Aorta (tissue), 5 donors: ENCODE measurements at places on chromosomes 4 and X.

GRCh38 chrX:68669871-68670270, 22.4 kb downstream of the STARD8 start:
- H3K4me1 ChIP-seq: no peaks in the 10 kb centered on the region
- no peak for DNase-seq
- no peaks in the 10 kb centered on the region for H3K27me3 ChIP-seq
- no peaks in the 10 kb centered on the region for H3K36me3 ChIP-seq
- H3K4me3 ChIP-seq: no peak overlapping the region

DNA sequence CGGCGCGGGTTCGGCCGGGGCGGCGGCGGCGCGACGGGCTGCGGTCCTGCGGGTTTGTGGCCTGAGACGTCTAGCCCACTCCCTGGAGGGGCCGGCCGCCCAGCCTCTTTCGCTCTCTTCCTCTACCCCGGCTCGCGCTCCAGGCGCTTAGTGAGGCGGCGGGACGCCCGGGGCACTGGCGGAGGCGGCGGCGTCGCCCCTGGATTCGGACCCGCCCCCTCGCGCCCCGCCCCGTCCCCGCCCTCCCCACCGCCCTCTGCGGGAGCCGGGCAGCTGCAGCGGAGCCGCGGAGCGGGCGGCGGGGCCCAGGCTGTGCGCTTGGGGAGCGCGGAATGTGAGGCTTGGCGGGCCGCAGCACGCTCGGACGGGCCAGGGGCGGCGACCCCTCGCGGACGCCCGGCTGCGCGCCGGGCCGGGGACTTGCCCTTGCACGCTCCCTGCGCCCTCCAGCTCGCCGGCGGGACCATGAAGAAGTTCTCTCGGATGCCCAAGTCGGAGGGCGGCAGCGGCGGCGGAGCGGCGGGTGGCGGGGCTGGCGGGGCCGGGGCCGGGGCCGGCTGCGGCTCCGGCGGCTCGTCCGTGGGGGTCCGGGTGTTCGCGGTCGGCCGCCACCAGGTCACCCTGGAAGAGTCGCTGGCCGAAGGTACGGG, at the start of gene BMP2K:
TSS of gene BMP2K (plus strand) at position 272 of the 650 bp plus-strand sequence. CDS start at position 466, 194 bp downstream.
- peak; percentile 93 for DNase-seq
- no peaks in the 10 kb centered on the region for H3K36me3 ChIP-seq
- H3K27me3 ChIP-seq: no peaks in the 10 kb centered on the region

- no peak overlapping the region for H3K27ac ChIP-seq
- no peaks in the 10 kb centered on the region for H3K4me1 ChIP-seq
- DNase-seq: no peak
Measured at GRCh38 chr4:121564840-121565375, 131.9 kb downstream of the ANXA5 start.

DNA sequence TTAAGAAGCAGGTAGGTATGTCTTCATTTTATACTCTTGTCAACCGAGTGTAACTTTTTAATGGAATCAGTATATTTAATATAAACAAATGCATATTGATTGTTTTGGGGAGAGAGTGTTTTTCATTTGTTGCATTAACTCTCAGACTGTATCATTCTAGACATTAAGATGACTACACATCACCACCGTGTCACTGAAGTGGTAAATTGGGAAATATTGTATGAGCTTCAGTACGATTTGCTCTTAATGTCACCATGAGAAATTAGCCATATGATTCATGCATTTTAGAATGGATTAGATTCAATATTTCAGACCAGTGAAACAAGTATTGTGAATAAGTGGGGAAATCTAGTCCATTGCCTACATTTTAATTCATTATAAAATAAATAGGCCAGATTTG, 9.7 kb upstream of the MFAP3L start:
- H3K27me3 ChIP-seq: no peaks in the 10 kb centered on the region
- no peak overlapping the region for H3K4me3 ChIP-seq
- no peaks in the 10 kb centered on the region for H3K4me1 ChIP-seq

- no peaks in the 10 kb centered on the region for H3K4me1 ChIP-seq
- no peaks in the 10 kb centered on the region for H3K36me3 ChIP-seq
- no peaks in the 10 kb centered on the region for H3K27me3 ChIP-seq
- DNase-seq: no peak
Measured at GRCh38 chrX:15167826-15168225, 102.1 kb downstream of the ASB9 start.

DNA sequence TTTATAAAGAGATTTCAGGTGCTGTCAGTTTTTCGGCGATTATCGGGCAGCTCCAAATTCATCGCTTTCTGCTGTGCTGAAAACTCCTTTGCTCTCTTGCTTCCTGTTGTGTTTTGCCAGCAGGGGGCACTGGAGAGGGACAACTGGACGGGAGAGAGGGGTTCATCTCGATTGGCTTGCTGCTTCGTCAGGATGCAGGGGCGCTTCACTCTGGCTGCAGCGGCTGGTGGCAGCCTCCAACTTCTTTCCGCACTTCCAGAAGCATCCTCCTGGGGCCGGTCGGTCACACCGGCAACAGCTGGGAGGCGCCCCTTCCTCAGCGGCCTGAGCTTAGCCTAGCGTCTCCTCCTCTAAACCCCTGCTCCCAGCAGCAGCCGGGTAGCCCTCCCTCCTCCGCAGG, 29.5 kb downstream of the MSL3 start:
- no peaks in the 10 kb centered on the region for H3K36me3 ChIP-seq
- no peaks in the 10 kb centered on the region for H3K4me1 ChIP-seq
- peak; percentile 85 for DNase-seq
- H3K4me3 ChIP-seq: no peak overlapping the region
- no peaks in the 10 kb centered on the region for H3K27me3 ChIP-seq

DNA sequence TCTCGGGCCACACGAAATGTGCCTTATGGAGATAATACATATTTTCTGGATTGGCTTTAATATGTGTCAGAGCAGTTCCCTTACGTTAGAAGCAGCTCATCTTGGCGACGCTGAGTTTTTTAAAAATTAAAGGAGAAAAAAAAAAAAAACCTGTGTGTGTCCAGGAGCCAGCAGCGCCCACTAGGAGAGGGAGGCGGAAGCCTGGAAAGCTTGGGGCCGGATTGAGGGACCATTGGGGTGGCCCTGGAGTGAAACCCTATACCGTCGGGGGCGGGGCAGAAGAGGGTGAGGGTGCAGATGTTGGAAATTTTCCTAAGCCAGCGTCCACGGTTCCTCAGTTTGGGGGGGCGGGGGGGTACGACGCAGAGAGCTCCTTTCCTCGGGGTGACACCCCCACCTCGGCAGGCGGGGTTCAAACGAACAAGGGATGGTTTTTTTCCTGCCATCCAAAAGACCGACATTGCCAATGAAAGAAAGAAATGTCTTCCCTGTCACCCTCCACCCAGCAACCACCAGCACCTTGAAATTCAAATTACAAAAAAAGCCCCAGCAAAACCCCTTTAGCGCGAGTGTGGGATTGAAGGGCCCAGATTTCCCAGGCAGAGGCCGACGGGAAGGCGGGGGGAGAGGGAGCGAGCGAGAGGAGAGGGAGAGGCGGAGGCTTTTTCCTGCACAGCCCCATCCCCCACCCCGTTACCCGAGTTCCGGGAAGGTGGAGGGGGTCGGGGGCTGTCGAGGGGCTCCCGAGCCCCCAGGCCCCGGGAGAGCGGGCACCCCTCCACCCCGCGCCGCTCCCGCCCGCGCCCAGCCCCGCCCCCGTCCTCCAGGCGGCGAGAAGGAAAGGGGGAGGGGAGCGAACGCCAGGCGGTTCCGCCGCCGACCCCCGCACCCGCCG, 859 bp downstream of the SMARCA1 start:
- H3K36me3 ChIP-seq: no peaks in the 10 kb centered on the region
- no peaks in the 10 kb centered on the region for H3K27me3 ChIP-seq
- H3K27ac ChIP-seq: peak overlapping the region; percentile 96
- peak; percentile 80 for DNase-seq

DNA sequence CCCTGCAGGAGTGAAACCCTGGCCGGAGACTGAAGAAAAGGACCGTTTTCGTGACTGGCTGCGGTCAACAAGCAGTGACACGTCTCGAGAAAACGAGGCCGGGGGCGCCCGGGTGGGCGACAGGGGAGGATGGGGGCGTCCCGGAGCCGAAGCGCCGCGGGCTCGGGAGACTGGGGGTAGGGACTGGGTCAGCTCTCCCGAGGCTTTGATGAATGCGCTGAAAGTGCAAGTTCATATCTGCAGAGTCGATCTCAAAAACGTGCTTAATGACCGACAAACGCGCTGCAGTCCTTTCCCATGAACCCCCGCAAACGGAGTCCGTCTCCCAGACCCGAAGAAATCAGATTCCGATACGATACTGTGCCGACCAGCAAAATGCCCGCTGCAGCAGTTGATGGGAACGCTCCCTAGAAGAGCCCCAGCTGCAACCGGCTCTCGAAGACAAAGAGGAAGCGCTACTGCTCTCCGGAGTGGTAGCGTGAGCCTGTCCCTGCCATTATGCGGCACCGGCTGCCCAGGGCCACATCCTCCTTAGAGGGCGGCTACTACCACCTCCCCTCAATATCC, 806 bp upstream of the CD99L2 start:
- H3K4me3 ChIP-seq: peak overlapping the region; percentile 72
- no peaks in the 10 kb centered on the region for H3K27me3 ChIP-seq
- H3K27ac ChIP-seq: peak overlapping the region; percentile 12
- H3K36me3 ChIP-seq: no peaks in the 10 kb centered on the region
- no peaks in the 10 kb centered on the region for H3K4me1 ChIP-seq

- H3K36me3 ChIP-seq: no peaks in the 10 kb centered on the region
- no peaks in the 10 kb centered on the region for H3K27me3 ChIP-seq
- H3K4me3 ChIP-seq: peak overlapping the region; percentile 25
- no peak for DNase-seq
Measured at GRCh38 chr4:2042204-2042946, 16.8 kb upstream of the NAT8L start.

GRCh38 chrX:74465424-74465823, 44.1 kb downstream of the SLC16A2 start:
- H3K27me3 ChIP-seq: no peaks in the 10 kb centered on the region
- no peaks in the 10 kb centered on the region for H3K4me1 ChIP-seq
- DNase-seq: no peak
- no peak overlapping the region for H3K27ac ChIP-seq
- H3K4me3 ChIP-seq: no peak overlapping the region

- H3K27ac ChIP-seq: no peak overlapping the region
- peaks cover 2% of the 10 kb centered on the region for H3K27me3 ChIP-seq
- no peaks in the 10 kb centered on the region for H3K36me3 ChIP-seq
Measured at GRCh38 chr4:109803924-109804571, 2.2 kb upstream of the CFI start.

- H3K36me3 ChIP-seq: no peaks in the 10 kb centered on the region
- peak overlapping the region; percentile 38 for H3K4me3 ChIP-seq
- DNase-seq: peak; percentile 93
- no peaks in the 10 kb centered on the region for H3K27me3 ChIP-seq
- no peaks in the 10 kb centered on the region for H3K4me1 ChIP-seq
Measured at GRCh38 chr4:186725469-186726425, 2.1 kb upstream of the FAT1 start.

GRCh38 chr4:34720571-34720970, 1523.7 kb downstream of the ARAP2 start:
- no peaks in the 10 kb centered on the region for H3K4me1 ChIP-seq
- H3K27ac ChIP-seq: no peak overlapping the region
- no peak overlapping the region for H3K4me3 ChIP-seq
- DNase-seq: no peak
- no peaks in the 10 kb centered on the region for H3K27me3 ChIP-seq

- H3K36me3 ChIP-seq: no peaks in the 10 kb centered on the region
- H3K4me1 ChIP-seq: no peaks in the 10 kb centered on the region
- no peak overlapping the region for H3K4me3 ChIP-seq
- H3K27me3 ChIP-seq: peaks cover 1% of the 10 kb centered on the region
- H3K27ac ChIP-seq: no peak overlapping the region
- no peak for DNase-seq
Measured at GRCh38 chr4:15983610-15984009, 20.6 kb upstream of the FGFBP2 start.

GRCh38 chr4:48483777-48484493, 792 bp downstream of the SLC10A4 start:
- no peaks in the 10 kb centered on the region for H3K27me3 ChIP-seq
- H3K4me3 ChIP-seq: peak overlapping the region; percentile 31
- H3K4me1 ChIP-seq: no peaks in the 10 kb centered on the region
- no peaks in the 10 kb centered on the region for H3K36me3 ChIP-seq
- no peak overlapping the region for H3K27ac ChIP-seq
- DNase-seq: peak; percentile 75

DNA sequence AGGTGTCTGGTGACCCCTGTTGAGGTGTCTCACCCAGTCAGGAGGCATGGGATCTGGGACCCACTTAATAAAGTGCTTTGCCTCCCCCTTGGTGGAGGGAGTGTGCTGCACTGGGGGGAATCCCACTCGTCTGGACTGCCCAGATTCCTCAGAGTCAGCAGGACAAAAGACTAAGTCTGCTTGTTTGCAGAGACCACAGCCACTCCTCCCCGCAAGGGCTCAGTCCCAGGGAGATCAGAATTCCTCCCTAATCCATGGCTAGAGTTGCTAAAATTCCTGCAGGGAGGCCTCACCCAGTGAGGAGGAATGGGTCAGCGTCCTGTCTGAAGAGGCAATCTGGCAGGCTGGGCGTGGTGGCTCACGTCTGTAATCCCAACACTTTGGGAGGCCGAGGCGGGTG, 442.2 kb downstream of the PABPC4L start:
- H3K27ac ChIP-seq: no peak overlapping the region
- no peaks in the 10 kb centered on the region for H3K27me3 ChIP-seq
- H3K36me3 ChIP-seq: no peaks in the 10 kb centered on the region
- no peak overlapping the region for H3K4me3 ChIP-seq
- no peaks in the 10 kb centered on the region for H3K4me1 ChIP-seq
- DNase-seq: no peak

DNA sequence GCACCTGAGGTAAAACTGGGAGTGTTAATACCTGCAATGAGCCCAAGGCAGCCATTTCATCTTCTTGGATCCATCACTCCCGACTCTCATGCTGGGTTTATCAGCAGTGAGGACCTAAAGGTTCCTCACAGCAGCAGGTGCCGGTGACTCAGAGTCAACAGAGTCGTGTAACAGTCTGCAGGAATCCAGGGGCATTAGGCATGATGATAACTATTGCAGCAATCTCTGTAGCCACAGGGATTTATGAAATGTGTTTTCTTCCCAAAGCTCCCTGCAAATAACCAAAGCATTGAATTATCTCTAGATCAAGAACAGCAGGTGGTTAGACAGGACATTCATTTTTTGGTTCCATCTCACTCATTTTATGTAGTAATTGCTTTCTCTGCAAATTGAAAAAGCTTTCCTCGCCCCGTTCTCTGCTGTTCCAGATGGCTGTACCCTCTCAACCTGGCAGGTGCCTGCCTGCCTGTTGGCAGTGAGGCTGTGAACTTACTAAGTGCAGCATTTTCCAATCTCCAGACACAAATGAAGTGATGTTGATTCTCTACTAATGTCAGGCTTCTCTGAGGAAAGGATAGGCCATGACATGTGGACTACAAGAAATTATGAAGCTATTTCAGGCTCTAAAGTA, 48.1 kb upstream of the TSPAN7 start:
- no peak overlapping the region for H3K4me3 ChIP-seq
- H3K27ac ChIP-seq: no peak overlapping the region
- no peaks in the 10 kb centered on the region for H3K4me1 ChIP-seq
- DNase-seq: no peak
- no peaks in the 10 kb centered on the region for H3K27me3 ChIP-seq
- no peaks in the 10 kb centered on the region for H3K36me3 ChIP-seq
